ENCODE measurements at places on chromosomes 6 and 20.
A peak's percentile ranks its signal among the peaks of the same experiment; 100 is the strongest.

DNA sequence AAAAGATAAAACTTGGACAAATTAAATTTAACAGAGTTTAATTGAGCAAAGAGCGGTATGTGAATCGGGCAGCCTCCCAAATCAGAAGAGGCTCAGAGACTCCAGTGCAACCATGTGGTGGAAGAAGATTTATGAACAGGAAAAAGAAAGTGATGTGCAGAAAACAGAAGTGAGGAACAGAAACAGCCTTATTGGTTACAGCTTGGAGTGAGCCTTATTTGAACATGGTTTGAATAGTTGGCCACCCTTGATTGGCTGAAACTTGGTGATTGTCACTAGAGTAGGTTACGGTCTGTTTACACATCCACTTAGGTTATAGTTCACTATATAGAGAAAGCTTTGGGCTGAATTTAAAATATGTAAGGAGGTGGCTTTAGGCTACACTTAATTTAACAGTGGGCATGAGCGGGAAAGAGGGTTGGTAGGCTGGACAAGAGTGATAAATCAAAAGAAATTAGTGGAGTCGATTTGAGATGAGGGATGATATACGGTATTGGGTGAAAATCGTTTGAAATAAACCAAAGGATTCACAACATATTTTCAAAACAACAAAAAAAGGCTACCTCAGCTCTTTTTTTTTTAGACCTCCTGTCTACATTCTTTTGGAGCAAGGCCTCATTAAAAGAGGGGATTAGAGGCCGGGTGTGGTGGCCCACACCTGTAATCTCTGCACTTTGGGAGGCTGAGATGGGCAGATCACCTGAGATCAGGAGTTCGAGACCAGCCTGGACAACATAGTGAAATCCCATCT is 84.3 kb upstream of the PREP start:
- DNase-seq = no peak
- H3K36me3 ChIP-seq = no peaks in the 10 kb centered on the region

DNA sequence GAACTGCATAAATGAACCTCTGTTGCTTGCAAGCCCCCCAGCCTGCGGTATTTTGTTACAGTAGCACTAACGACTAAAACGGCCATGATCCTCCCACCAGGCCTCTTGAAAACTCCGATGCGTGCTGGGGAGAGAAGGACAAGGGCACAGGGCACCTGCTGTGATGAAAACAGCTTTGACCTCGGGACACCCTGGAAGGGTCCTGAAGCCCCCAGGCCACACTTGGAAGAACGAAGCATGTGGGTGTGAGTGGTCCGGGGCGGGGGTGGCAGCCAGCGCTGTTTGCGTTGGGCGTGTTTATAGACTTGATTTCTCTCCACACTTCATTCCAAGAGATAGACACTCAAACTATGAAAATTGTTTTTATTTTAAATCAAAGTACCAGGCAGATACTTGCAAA is 13.2 kb upstream of the HELZ2 start:
- H3K4me3 ChIP-seq = no peak overlapping the region
- H3K27ac ChIP-seq = no peak overlapping the region
- no peaks in the 10 kb centered on the region for H3K4me1 ChIP-seq
- H3K27me3 ChIP-seq = no peaks in the 10 kb centered on the region
- H3K36me3 ChIP-seq = peaks cover 27% of the 10 kb centered on the region

DNA sequence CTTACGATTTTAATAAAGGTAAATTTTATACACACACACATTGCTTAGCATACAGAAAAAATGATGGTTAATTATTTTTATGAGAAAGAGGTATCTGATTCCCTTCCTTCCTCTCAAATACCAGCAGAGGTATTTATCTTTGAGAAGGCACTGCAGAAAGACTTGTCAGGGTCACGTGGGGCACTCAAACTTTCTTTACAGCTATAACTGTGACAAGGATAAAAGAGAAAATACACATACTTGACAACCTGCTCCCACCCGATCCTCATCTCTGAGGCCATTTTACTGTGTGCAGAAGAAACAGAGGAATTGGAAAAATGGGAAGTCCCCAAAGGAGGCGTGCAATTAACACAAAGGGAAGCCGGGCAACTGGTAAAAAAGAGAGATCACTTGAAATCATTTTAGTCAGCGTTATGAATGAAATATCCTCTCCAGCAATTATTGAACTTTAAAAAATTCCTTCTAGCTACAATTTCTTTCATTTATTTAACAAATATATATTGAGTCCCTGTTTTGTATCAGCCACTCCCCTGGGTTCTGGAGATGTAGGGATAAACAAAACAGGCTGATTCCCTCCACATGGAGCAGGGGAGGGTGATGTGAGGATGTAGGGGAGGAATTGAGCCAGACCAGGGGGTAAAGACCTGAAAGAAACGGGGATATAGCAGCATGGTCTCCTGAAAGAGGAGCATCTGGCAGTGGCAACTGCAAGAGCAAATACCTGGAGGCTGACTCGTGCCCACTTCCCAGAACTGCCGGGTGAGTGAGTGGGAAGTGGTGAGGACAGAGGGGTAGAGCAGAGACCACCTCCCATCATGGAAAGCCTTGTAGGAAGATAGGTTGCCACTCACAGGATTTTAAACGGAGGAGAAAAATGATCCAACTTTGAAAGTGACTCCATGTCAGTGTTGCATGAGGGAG is 510.3 kb downstream of the KIF16B start:
- H3K4me3 ChIP-seq = no peak overlapping the region
- no peak overlapping the region for H3K27ac ChIP-seq
- no peaks in the 10 kb centered on the region for H3K4me1 ChIP-seq
- no peaks in the 10 kb centered on the region for H3K36me3 ChIP-seq
- no peak for DNase-seq
- no peaks in the 10 kb centered on the region for H3K27me3 ChIP-seq

GRCh38 chr6:168660400-168660945 is 219.5 kb downstream of the SMOC2 start:
- no peaks in the 10 kb centered on the region for H3K36me3 ChIP-seq
- H3K4me3 ChIP-seq = no peak overlapping the region
- no peak overlapping the region for H3K27ac ChIP-seq
- H3K27me3 ChIP-seq = no peaks in the 10 kb centered on the region

DNA sequence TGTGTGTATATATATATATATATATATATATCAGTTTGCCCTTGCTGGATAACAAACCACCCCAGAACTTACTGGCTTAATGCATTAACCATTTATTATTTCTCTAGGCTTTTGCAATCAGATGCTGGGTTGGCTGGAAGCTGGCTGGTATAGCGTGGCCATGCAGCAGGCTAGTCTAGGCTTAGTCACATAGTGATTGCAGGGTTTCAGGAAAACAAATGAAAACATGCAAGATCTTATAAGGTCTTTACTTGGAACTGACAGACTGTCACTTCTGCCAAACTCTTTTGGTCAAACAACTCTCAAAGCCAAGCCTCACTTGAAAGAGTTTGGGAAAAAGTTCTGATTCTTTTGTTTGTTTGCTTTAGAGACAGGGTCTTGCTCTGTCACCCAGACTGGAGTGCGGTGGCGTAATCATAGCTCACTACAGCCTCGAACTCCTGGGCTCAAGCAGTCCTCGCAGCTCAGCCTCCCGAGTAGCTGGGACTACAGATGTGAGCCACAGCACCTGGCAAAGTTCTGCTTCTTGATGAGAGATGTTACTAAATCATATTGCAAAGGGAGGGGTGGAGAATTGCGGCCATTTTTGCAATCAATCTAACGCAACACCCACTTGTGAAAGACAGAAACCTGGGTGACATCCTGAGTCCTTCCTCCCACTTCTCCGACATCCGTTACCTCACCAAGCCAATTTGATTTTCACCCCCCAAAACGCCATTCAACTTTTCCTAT is 74.6 kb upstream of the RNF24 start:
- no peak for DNase-seq
- no peak overlapping the region for H3K4me3 ChIP-seq
- no peaks in the 10 kb centered on the region for H3K27me3 ChIP-seq
- peaks cover 14% of the 10 kb centered on the region for H3K4me1 ChIP-seq
- H3K27ac ChIP-seq = no peak overlapping the region

- no peaks in the 10 kb centered on the region for H3K4me1 ChIP-seq
- H3K36me3 ChIP-seq = peaks cover 56% of the 10 kb centered on the region
- H3K4me3 ChIP-seq = no peak overlapping the region
- H3K27me3 ChIP-seq = no peaks in the 10 kb centered on the region
- no peak for DNase-seq
Observed at GRCh38 chr6:87558446-87558845, 31.3 kb downstream of the RARS2 start.

GRCh38 chr6:2215342-2215741 is 30.1 kb downstream of the GMDS start:
- no peak for DNase-seq
- no peaks in the 10 kb centered on the region for H3K36me3 ChIP-seq

GRCh38 chr6:13304101-13304500 is 24.2 kb downstream of the TBC1D7 start:
- peaks cover 61% of the 10 kb centered on the region for H3K36me3 ChIP-seq
- H3K4me1 ChIP-seq = peaks cover 13% of the 10 kb centered on the region
- no peak for DNase-seq
- H3K27ac ChIP-seq = peak overlapping the region; percentile 54

- no peaks in the 10 kb centered on the region for H3K27me3 ChIP-seq
- no peaks in the 10 kb centered on the region for H3K4me1 ChIP-seq
- H3K4me3 ChIP-seq = no peak overlapping the region
- no peak for DNase-seq
- no peaks in the 10 kb centered on the region for H3K36me3 ChIP-seq
Observed at GRCh38 chr20:18578581-18578980, 9.3 kb upstream of the DTD1 start.

- DNase-seq = no peak
- no peak overlapping the region for H3K4me3 ChIP-seq
- no peaks in the 10 kb centered on the region for H3K27me3 ChIP-seq
Observed at GRCh38 chr20:38205001-38205400, 39.9 kb upstream of the TGM2 start.

GRCh38 chr20:18404172-18404571 is 62.7 kb downstream of the DZANK1 start:
- H3K4me3 ChIP-seq = no peak overlapping the region
- no peak overlapping the region for H3K27ac ChIP-seq
- H3K36me3 ChIP-seq = no peaks in the 10 kb centered on the region

DNA sequence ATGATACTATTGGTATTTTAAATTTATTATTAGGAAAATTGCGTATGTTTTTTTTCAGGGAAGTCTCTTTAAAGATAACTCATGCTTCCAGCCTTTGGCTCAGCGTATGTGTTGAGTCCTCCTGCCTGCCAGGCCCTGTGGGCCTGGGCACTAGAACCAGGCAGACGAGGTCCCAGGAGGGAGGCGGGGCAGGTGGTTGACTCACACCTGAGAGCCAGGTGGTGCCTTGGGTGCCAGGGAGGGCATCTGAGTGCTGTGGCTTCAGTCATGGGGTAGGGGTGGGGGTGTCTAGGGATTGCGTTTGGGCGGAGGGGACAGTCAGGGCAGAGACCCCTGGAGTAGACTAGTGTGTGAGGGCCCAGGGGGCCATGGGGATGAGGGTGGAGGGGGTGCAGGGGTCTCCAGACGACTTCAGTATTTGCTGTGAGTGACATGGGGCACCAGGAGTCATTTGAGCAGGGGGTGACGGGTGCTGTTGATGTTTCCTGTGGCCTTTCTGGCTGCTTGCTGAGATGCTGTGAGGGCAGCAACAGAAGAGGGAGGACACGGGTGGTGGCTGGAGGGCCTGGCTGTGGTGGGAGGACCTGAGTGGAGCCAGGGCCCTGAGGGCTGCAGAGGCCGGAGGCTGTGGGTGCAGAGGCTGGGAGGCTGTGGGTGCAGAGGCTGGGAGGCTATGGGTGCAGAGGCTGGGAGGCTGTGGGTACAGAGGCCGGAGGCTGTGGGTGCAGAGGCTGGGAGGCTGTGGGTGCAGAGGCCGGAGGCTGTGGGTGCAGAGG is 14.8 kb upstream of the ADRM1 start:
- peaks cover 21% of the 10 kb centered on the region for H3K4me1 ChIP-seq
- DNase-seq = no peak
- no peak overlapping the region for H3K4me3 ChIP-seq
- H3K36me3 ChIP-seq = peaks cover 41% of the 10 kb centered on the region

- peaks cover 16% of the 10 kb centered on the region for H3K4me1 ChIP-seq
- no peaks in the 10 kb centered on the region for H3K36me3 ChIP-seq
- H3K27me3 ChIP-seq = no peaks in the 10 kb centered on the region
- H3K4me3 ChIP-seq = no peak overlapping the region
- no peak for DNase-seq
- H3K27ac ChIP-seq = no peak overlapping the region
Observed at GRCh38 chr20:2130062-2130591, 28.5 kb downstream of the STK35 start.

DNA sequence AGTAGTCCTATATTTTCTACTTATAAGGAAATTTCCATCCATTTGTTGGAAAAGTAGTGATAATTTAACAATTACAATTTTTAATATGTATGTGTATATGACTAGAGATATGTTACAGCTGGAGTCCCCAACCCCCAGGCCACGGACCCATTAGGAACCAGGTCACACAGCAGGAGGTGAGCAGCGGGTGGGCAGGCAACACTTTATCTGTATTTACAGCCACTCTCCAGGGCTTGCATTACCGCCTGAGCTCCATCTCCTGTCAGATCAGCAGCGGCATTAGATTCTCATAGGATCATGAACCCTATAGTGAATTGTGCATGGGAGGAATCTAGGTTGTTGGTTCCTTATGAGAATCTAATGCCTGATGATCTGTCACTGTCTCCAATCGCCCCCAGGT is 46.8 kb downstream of the TRDN start:
- no peak overlapping the region for H3K27ac ChIP-seq
- H3K4me3 ChIP-seq = no peak overlapping the region
- H3K27me3 ChIP-seq = no peaks in the 10 kb centered on the region
- no peaks in the 10 kb centered on the region for H3K4me1 ChIP-seq
- DNase-seq = no peak
- H3K36me3 ChIP-seq = no peaks in the 10 kb centered on the region

- no peaks in the 10 kb centered on the region for H3K36me3 ChIP-seq
- no peak overlapping the region for H3K4me3 ChIP-seq
- H3K4me1 ChIP-seq = no peaks in the 10 kb centered on the region
Observed at GRCh38 chr6:36347621-36348020, 10.9 kb upstream of the BNIP5 start.

- no peak for DNase-seq
- no peaks in the 10 kb centered on the region for H3K27me3 ChIP-seq
- no peak overlapping the region for H3K27ac ChIP-seq
- H3K36me3 ChIP-seq = no peaks in the 10 kb centered on the region
- H3K4me3 ChIP-seq = no peak overlapping the region
Observed at GRCh38 chr6:4366635-4367395, 231.4 kb upstream of the ECI2 start.

DNA sequence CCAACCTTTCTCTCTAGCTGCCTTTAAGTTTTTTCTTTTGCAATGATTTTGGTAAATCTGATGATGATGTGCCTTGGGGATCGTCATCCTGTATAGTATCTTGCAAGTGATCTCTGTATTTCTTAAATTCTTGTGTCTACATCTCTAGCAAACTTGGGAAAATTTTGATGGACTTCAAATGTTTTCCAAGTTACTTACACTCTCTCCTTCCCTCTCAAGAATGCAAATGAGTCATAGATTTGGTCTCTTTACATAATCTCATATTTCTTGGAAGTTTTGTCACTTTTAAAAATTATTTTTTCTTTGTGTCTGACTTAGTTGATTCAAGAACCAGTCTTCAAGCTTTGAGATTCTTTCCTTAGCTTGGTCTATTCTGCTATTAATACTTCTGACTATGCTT is 176.4 kb downstream of the TBC1D32 start:
- no peak for DNase-seq
- no peaks in the 10 kb centered on the region for H3K4me1 ChIP-seq
- no peak overlapping the region for H3K27ac ChIP-seq
- no peak overlapping the region for H3K4me3 ChIP-seq

GRCh38 chr6:157962601-157963302 is 18.9 kb upstream of the SYNJ2 start:
- no peak overlapping the region for H3K27ac ChIP-seq
- DNase-seq = no peak
- H3K4me3 ChIP-seq = no peak overlapping the region
- H3K36me3 ChIP-seq = no peaks in the 10 kb centered on the region

- H3K4me3 ChIP-seq = no peak overlapping the region
- H3K4me1 ChIP-seq = peaks cover 10% of the 10 kb centered on the region
- no peaks in the 10 kb centered on the region for H3K36me3 ChIP-seq
- H3K27me3 ChIP-seq = no peaks in the 10 kb centered on the region
Observed at GRCh38 chr6:15593798-15594197, 69.0 kb downstream of the DTNBP1 start.

All from natural killer cell (primary cell).